ENCODE measurements at places on chromosomes 4 and X. TPM values are rescaled to one million over a fixed set of nuclear protein-coding genes. Genes with fewer than 3 reads are reported as not detected.

Gene MECP2
- 23.0 TPM for total RNA-seq

DNA sequence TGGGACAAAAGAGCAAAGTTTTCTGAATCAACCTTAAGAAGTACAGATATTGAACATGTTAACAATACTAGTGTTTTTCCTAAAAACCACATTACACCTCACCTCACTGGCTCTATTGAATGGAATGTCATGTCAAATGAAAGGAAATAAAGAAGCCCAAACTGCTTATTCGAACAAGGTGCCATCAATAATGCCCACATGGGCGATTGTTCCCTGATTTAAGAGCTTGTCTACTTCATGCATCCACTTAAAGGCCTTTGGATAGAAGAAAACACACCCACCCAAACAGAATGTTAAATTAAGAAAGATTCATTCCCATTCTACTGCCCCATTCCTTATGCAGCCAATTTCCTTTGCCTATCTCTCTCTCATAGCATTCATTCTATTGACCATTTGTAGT, 118.5 kb upstream of the PAQR3 start:
- no peak overlapping the region for H3K27ac ChIP-seq
- H3K27me3 ChIP-seq = no peaks in the 10 kb centered on the region

DNA sequence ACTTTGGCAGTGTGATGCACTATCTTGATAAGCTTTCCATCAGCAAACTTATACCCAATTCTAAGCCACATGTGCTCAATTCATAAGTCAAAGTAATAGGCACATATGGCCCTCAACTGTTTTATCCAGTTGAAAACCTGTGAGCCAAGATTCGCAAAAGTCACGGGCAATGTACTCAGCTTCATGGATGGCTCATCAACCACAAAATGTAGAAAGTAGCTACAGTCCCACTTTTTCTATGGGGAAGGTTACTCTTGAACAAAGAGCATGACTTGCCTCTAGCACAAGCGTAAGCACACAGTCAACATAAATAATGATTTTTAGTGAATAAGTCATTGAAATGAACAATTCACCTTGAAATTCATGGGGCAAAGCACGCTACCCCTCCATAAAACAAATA, 25.1 kb upstream of the DDX53 start:
- H3K27me3 ChIP-seq = no peaks in the 10 kb centered on the region
- H3K27ac ChIP-seq = no peak overlapping the region
- DNase-seq = no peak
- no peaks in the 10 kb centered on the region for H3K4me1 ChIP-seq
- H3K4me3 ChIP-seq = no peak overlapping the region
- no peaks in the 10 kb centered on the region for H3K36me3 ChIP-seq

- no peak overlapping the region for H3K27ac ChIP-seq
- H3K4me3 ChIP-seq = no peak overlapping the region
- H3K36me3 ChIP-seq = no peaks in the 10 kb centered on the region
- DNase-seq = no peak
- no peaks in the 10 kb centered on the region for H3K27me3 ChIP-seq
- no peaks in the 10 kb centered on the region for H3K4me1 ChIP-seq
Observed at GRCh38 chrX:22686138-22686541, 313.6 kb upstream of the DDX53 start.

DNA sequence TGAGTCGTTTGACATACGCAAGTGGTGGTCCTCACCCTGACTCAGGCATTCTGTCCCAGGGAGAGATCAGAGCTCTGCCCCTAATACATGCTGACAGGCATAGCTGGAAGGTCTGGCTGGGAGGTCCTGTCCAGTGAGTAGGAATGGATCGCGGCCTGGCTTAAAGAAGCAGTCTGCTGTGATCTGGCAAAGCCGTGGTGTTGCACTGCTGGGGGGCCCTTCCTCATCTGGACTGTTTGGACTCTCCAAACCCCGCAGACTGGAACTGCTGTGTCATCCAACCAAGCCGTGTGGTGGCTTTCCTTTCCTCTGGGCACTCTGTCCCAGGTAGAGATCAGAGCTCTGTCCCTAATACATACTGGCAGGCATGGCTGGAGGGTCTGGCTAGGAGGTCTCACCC, 64.3 kb upstream of the MAGEB16 start:
- no peak overlapping the region for H3K27ac ChIP-seq
- H3K36me3 ChIP-seq = no peaks in the 10 kb centered on the region
- no peak for DNase-seq
- no peaks in the 10 kb centered on the region for H3K27me3 ChIP-seq

DNA sequence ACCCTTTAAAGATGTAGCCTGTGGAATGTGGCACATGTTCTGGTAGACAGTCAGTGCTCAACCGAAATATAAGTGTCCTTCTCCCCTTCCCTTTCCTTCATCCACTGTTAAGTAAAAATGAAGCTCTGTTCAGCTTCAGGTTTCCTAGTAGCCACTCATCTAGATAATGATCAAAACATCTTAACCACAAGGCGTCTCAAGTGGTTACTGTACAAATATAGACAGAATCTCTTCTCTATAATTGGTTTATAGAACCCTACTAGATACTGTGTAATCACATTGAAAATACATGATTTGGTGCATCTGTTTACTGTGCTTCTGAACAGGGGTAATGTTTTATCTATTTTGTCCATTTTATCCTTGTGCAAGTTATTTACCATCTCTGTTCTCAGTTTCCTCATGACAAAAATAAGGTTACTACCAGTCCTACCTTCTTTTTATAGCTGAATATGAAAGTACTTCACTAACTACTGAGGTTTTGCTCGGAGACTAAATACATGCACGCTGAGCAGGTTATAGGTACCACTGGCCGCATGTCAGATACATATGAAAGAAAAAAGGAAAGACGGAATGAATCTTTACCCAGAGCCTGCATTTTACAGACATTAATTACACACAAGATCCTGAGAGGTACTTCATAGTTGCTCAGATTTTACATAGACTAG, 20.3 kb upstream of the SLC25A4 start:
- H3K27ac ChIP-seq = no peak overlapping the region
- H3K36me3 ChIP-seq = no peaks in the 10 kb centered on the region
- H3K27me3 ChIP-seq = no peaks in the 10 kb centered on the region
- H3K4me1 ChIP-seq = peaks cover 9% of the 10 kb centered on the region

Gene DACH2
- total RNA-seq = not detected

Gene CYSLTR1
- 0.76 TPM for total RNA-seq

Gene SPANXN3
- not detected for total RNA-seq

GRCh38 chr4:152065545-152065944, 304.7 kb upstream of the GATB start:
- no peaks in the 10 kb centered on the region for H3K36me3 ChIP-seq
- no peaks in the 10 kb centered on the region for H3K4me1 ChIP-seq
- no peaks in the 10 kb centered on the region for H3K27me3 ChIP-seq
- DNase-seq = no peak

Gene VCX3B
- total RNA-seq = not detected

GRCh38 chr4:30924495-30924894, 204.3 kb downstream of the PCDH7 start:
- DNase-seq = no peak
- no peaks in the 10 kb centered on the region for H3K4me1 ChIP-seq
- H3K4me3 ChIP-seq = no peak overlapping the region
- no peaks in the 10 kb centered on the region for H3K36me3 ChIP-seq
- H3K27me3 ChIP-seq = no peaks in the 10 kb centered on the region
- no peak overlapping the region for H3K27ac ChIP-seq
